ENCODE measurements at places on chromosomes 3 and 15.

GRCh38 chr15:96435841-96436240 lies 105.3 kb downstream of the NR2F2 start:
- DNase-seq: no peak

- peak; percentile 40 for DNase-seq
Observed at GRCh38 chr3:157498371-157498770, 4.8 kb downstream of the VEPH1 start.

DNA sequence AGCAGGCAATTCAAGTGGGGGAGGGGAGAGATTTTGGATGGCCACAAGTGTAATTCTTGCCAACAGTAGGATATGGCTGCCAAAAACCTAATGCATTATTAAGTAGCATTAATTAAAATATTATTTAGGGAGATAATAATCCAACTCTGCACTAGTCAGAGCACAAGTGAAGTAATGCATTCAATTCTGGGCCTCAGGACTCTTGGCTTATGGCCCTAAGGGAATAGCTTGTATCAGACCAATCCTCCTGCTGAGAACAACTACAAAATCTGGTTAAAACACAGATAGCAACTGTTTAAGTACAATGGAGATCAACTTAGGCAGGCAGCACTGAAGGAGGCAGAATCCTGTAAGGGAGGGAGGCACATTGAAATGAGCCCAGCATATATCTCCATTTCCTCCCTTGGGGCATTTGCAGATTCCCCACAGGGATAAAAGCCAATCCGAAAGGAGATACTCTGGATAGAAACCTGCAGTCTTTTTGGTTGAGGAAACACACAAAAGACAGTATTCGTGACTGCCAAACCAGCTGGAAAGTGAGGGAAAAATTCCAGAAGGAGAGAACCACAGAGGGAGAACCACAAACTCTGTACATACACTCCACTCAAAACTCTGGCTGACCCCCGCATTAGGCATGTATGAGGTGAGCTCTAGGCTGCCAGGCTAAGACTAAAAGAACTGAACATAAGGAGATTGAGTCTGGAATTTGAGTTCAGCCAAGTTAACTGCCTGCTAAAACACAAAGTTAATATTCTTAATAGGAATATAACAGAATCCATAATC lies 57.4 kb downstream of the ETFA start:
- peak; percentile 39 for DNase-seq

GRCh38 chr3:71050538-71051258 lies 532.8 kb downstream of the FOXP1 start:
- no peak for DNase-seq

- DNase-seq: no peak
Observed at GRCh38 chr3:141812586-141812985, 49.4 kb downstream of the GRK7 start.

GRCh38 chr15:61459785-61460707 lies 230.9 kb upstream of the RORA start:
- DNase-seq: no peak

DNA sequence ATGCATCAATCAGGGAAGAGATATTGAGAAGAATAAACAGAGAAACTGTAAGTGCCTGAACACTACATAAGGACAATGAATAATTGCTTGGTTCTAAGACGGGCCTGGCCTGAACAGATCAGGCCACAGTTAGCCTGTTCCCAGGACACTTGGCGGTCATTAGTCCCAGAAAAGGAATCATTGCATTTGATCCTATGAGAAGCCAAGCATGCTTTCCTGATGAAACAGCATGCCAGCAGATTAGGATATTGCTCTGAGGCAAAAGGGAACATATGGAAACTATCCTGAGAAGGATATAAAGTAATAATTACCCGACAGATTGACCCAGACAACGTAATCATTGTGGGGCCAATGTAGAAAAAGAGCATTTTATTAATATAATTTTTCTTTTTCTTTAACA lies 51.9 kb downstream of the STRIT1 start:
- no peak for DNase-seq

- DNase-seq: no peak
Observed at GRCh38 chr3:33496449-33496848, 56.2 kb upstream of the UBP1 start.

DNA sequence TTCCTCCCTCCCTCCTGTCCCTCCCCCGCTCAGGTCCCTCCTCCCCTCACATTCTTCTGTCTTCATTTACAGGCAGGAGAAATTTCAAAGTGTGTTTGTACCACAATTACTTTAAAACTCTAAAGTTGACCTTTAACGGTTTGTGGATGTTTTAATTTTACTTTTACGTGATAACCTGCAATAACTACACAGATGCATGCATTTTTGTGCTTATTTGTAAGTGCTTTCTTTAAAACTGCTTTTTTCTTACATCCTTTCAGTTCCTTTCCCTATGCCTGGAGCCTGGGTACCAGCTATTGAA lies 51.8 kb upstream of the CGNL1 start:
- no peak for DNase-seq

DNA sequence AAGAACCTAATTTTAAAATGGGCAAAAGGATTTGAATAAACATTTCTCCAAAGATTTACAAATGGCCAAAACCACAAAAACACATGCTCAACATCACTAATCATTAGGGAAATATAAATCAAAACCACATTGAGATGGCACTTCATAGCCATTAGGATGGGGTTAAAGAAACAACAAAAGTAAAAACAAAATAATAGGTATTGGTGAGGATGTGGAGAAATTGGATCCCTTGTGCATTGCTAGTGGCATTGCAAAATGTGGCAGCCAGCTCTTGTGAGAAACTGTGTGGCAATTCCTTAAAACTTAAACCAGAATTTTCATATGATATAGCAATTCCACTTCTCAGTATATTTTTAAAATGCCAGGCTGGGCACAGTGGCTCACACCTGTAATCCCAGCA lies 126.5 kb downstream of the STT3B start:
- no peak for DNase-seq

DNA sequence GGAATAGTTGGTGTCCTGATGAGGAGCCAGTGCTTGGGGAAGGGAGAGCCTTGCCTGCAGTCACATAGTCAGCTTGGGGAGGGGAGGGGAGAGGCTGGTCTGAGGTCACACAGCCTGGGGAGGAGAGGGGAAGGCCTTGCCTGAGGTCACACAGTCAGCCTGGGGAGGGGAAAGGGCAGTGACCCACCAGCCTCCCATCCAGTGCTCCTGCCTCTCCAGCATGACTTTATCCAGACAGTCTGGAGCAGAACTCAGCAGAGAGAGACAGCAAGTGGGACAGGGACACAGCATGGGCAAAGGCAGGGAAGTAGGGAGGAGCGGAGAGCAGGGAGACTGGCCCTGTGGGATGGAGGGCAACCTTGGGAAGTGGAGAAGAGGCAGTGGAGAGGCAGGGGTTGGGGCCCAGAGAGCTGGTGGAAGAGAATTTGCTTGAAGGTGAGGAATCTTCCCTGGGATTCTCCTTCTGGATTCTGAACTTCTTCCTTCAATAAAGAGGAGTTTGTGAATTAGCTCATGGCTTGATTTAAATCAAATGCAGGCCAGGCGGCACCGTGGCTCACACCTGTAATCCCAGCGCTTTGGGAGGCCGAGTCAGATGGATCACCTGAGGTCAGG lies 64.5 kb downstream of the CORO2B start:
- no peak for DNase-seq

GRCh38 chr3:52350981-52351761 lies 35.1 kb downstream of the DNAH1 start:
- no peak for DNase-seq

DNA sequence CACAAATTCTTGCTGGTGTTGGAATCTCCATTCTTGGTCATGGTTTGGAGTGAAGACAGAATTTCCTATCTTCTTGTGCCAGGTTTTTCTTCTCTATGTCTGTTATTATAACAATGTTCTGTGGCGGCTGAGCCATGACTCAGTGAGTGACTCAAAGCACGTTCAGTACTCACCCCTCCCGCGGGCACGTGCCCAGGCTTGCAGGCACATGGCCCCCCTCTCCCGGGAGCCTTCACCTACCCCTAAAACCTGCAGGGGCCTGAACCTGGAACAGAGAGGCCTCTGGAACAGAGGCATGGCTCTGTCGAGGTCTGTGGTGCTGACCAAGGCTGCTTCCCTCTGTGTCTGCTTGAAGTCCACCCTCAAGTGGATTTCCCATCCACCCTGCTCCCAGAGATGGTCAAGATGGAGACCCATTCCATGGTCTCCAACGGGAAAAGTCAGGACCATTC lies 27.6 kb downstream of the PLXNB1 start:
- no peak for DNase-seq

DNA sequence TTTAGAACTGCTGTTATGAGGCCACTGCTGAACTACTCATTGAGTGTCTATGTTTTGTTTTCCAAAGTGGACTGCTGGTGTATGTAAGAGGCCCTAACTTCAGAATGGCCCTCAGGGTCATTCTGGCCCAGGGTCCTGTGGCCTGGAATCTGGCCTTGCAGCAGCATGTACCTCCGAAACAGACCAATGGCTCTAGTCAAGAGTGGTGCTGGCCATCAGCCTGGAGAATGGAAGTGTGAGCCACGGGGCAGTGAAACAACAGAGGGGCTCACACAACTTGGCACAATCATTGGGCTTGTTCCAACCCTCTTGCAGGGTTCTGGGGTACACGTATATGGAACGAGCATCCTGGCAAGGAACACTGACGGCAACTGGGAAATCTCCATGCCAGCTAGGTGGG lies 40.5 kb downstream of the SCN5A start:
- DNase-seq: no peak

DNA sequence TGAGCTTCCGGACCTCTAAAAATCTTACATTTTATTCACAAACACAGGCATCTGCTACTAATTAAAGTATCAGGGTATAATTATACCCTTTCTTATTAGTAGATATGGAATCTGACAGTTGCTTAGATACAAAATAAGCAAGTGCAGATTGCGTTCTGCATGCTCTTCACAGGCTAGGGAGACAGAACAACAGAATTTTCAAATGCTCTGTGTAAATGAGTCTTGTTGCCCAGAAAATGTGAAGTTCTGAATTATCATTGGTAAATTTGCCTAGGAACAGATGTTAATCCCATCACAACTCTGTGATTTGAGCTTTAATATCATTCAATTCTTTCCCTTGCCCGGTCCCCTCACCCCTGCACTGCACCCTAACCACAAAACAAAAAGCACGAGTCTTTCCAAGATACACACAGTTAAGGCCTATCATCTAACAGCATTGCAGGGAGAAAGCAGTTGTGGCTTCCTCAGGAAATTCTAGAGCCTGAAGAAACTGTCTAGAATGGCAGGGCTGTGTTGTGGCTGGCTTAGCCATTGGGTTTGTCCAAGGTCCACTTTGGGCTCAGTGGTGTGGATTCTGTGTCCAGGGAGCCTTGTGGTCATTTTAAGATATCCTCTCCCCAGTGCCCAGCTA lies 119.8 kb downstream of the PDCD6IP start:
- DNase-seq: no peak

GRCh38 chr3:125051715-125052581 lies 3.8 kb downstream of the HEG1 start:
- no peak for DNase-seq

GRCh38 chr3:67227030-67227429 lies 228.9 kb downstream of the KBTBD8 start:
- no peak for DNase-seq

- no peak for DNase-seq
Observed at GRCh38 chr15:42880121-42880520, 40.5 kb downstream of the TTBK2 start.

DNA sequence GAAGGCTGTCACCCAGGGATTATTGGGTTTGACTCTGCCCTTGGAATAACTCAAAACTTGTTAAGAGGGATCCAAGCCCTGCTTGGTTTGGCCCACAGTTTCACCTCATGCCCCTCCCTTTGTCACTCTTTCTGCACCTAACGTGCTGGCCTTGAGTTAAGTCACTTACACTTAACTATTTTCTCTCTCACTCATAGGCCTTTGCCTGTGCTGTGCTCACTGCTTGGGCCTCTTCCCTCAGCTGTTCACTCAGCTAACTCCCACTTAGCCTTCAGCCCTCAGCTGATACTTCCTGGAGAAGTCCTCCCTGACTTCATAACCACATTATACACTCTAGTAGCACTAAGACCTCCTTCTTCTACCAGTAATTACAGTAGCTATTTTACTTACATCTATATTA lies 133.3 kb downstream of the CMSS1 start:
- DNase-seq: no peak

GRCh38 chr3:181948286-181948685 lies 236.6 kb downstream of the SOX2 start:
- DNase-seq: no peak

DNA sequence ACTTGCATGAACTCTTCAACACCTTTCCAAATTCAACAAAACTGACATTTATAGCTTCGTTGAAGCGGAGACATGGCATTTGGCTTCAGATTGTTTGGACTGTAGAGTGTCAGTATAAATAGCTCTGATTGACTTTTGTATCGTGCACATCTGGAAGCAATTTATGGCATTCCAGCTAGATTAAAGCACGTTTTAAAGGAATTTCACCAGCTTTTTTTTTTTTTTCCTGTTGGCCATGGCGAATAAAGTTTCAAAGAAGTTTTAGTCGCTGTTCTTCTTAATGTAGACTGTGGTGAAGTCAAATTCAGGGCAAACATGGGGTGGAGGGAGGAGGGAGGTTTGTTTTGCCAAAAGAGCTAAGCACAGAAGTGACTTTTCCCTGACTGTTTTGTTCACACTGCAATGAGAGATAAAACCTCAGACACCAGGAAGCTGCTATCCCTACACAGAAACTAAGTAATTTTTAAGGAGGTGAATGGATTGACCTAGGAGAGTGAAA lies 391.0 kb upstream of the RARB start:
- DNase-seq: no peak

GRCh38 chr3:173589116-173589515 lies 191.6 kb downstream of the NLGN1 start:
- no peak for DNase-seq

GRCh38 chr15:89410039-89410435 lies 75.4 kb upstream of the POLG start:
- DNase-seq: no peak

GRCh38 chr3:187975561-187976364 lies 178.2 kb upstream of the LPP start:
- DNase-seq: no peak

DNA sequence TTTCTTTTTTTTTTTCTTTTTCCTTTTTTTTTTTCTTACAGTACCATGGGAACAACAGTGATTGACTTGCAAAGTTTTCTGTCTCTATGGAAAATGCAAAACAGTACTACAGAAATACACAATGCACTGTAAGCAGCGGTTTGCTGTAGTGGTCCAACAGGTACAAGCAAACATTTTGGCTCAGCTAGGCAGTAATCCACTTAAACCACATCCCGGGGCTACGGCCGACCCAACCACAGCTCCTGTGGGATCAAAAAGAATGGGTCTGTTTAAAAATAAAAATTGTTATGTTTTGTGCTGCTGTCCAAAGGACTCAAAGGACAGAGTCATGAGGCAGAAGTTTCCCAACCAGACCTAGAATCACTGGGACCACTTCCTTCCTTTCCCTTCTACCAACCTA lies 667.1 kb upstream of the ADAMTS9 start:
- no peak for DNase-seq

GRCh38 chr3:45917146-45917898 lies 25.9 kb upstream of the CXCR6 start:
- no peak for DNase-seq

GRCh38 chr3:83500931-83501330 lies 1457.9 kb upstream of the CADM2 start:
- no peak for DNase-seq

- DNase-seq: no peak
Observed at GRCh38 chr3:64082961-64083541, 59.8 kb upstream of the PSMD6 start.

GRCh38 chr3:58979840-58980239 lies 70.0 kb downstream of the CFAP20DC start:
- DNase-seq: no peak

All from NCI-H1105 (cell line).